ENCODE measurements at places on chromosomes 4 and X. TPM values are rescaled to one million over a fixed set of nuclear protein-coding genes. Genes with fewer than 3 reads are reported as not detected.

DNA sequence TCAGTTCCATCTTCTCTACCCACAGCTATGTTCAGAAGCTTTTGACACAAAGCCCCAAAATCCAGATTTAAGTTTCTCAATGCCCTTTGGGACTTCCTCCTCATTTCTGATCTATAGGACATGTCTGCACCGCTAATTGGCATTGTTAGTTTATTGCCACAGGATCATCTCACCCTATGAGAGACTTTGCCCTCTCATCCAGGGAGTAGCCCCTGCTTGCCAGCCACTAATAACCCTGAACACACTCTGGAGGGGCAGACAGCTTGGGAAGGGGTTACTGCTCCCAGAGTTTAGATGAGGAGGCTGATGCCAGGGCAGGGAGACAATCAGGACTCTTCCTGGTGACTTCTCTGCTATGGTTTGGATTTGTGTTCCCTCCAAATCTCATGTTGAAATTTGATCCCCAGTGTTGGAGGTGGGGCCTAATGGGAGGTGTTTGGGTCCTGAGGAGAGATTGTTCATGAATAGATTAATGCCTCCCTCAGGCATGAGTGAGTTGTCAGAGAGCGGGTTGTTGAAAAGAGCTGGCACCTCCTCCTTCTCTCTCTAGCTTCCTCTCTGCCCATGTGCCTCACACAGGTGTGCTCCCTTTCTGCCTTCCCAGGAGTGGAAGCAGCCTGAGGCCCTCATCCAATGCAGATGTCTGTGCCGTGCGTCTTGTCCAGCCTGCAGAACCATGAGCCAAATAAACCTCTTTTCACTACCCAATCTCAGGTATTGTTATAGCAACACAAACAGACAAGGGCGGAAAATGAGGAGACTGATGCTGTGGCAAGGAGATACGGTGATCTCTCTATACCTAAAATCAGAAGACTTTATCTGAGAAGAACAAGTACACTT, 3.6 kb upstream of the SCARB2 start:
- peaks cover 25% of the 10 kb centered on the region for H3K4me1 ChIP-seq
- H3K4me3 ChIP-seq: no peak overlapping the region
- H3K36me3 ChIP-seq: no peaks in the 10 kb centered on the region
- no peaks in the 10 kb centered on the region for H3K27me3 ChIP-seq
- H3K27ac ChIP-seq: no peak overlapping the region
- DNase-seq: no peak

- H3K4me1 ChIP-seq: no peaks in the 10 kb centered on the region
- no peak overlapping the region for H3K27ac ChIP-seq
- H3K4me3 ChIP-seq: no peak overlapping the region
- DNase-seq: no peak
- H3K27me3 ChIP-seq: no peaks in the 10 kb centered on the region
- no peaks in the 10 kb centered on the region for H3K36me3 ChIP-seq
Measured at GRCh38 chr4:87317527-87317926, 5.2 kb downstream of the HSD17B13 start.

The ASIC5 gene
- not detected for total RNA-seq

The PASD1 gene
- not detected for total RNA-seq

Data from chondrocyte (in vitro differentiated cells).